ENCODE measurements at places on chromosomes 6 and 20. TPM values are rescaled to one million over a fixed set of nuclear protein-coding genes. Genes with fewer than 3 reads are reported as not detected.

GRCh38 chr6:162543221-162543620 is 184.3 kb downstream of the PRKN start:
- no peak for DNase-seq
- no peak overlapping the region for H3K27ac ChIP-seq
- no peak overlapping the region for H3K4me3 ChIP-seq
- no peaks in the 10 kb centered on the region for H3K36me3 ChIP-seq
- no peaks in the 10 kb centered on the region for H3K27me3 ChIP-seq

DNA sequence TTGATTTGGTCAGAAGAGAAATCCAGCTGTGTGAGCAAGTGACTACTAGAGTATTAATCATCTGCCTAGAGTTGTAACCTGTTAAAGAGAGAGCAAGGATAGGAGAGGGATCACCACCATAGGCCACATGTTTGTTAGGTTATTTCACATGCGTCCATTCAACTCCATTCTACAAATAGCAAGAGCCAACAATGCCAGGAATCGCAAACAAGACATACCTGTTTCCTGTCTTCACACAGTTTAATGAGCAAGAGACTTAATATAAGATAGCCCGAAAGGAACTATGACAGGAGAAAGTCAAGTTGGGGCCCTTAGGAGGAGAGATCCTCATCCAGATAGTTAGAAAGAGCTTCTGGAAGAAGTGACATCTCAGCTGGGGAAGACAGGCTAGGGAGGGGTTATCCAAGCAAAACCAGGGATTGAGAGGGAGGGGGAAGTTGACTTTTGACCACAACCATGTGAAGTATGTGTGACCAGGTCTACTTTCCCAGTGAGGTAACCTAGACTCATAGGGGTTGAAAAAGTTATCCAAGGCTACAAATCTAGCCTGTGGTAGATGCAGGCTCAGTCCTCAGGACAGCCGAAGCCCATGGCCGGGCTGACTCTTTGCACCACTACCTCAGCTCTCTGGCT is 147.4 kb downstream of the ALDH8A1 start:
- H3K4me1 ChIP-seq = no peaks in the 10 kb centered on the region
- H3K27me3 ChIP-seq = no peaks in the 10 kb centered on the region
- DNase-seq = no peak
- no peak overlapping the region for H3K27ac ChIP-seq
- no peaks in the 10 kb centered on the region for H3K36me3 ChIP-seq

DNA sequence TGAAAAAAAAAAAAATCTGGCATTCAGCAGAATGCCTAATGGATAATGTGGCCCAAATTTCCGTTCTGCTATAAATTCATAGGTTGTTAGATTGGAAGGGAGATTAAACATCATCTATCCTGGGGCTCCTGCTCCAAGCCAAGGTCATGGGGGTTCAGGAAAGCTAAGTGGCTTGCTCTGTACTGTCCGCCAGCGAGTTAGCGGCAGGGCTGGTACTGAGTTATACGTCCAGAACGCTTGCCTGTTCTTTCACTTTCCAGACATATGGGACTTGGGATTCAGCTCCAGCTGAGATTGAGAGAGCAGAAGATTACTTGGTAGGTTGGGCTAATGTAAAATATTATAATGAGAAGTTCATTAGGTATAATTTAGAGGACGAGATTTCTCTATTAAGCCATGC is 858 bp downstream of the RWDD1 start:
- H3K27ac ChIP-seq = peak overlapping the region; percentile 93
- H3K4me3 ChIP-seq = peak overlapping the region; percentile 91
- H3K4me1 ChIP-seq = peaks cover 34% of the 10 kb centered on the region
- DNase-seq = peak; percentile 65

SLC17A1 gene
- total RNA-seq = not detected
